ENCODE measurements at places on chromosomes 3 and 15. TPM values are rescaled to one million over a fixed set of nuclear protein-coding genes. Genes with fewer than 3 reads are reported as not detected.

The DUOXA1 gene
- 3.1 TPM for total RNA-seq

The APOD gene
- total RNA-seq = not detected

The XYLB gene
- total RNA-seq = 1.4 TPM

The CASR gene
- 1.4 TPM for total RNA-seq

The SST gene
- total RNA-seq = not detected

The GOLGA8T gene
- total RNA-seq = not detected

The CLDN11 gene
- total RNA-seq = 1.7 TPM

The C3orf85 gene
- 2.6 TPM for total RNA-seq

The GOLGA6C gene
- total RNA-seq = not detected

The ARL6IP5 gene
- total RNA-seq = 67.7 TPM

The LYZL4 gene
- total RNA-seq = not detected

The UTS2B gene
- 4.8 TPM for total RNA-seq

The AP3B2 gene
- total RNA-seq = 2.9 TPM

The SEMA6D gene
- total RNA-seq = 17.1 TPM

The C3orf22 gene
- total RNA-seq = 1.7 TPM

The FAM107A gene
- 2.6 TPM for total RNA-seq

The CPNE4 gene
- total RNA-seq = 5.3 TPM

The MOBP gene
- total RNA-seq = 1.9 TPM

The CCDC54 gene
- 1.4 TPM for total RNA-seq

The SLC9C1 gene
- total RNA-seq = 4.1 TPM

The CCDC33 gene
- total RNA-seq = 3.4 TPM

The AEN gene
- 18.1 TPM for total RNA-seq

The MORC1 gene
- 2.4 TPM for total RNA-seq

The CSTA gene
- 38.0 TPM for total RNA-seq

The RASL12 gene
- 107 TPM for total RNA-seq

The GOLGA6L4 gene
- 55.1 TPM for total RNA-seq

The LIPC gene
- 2.9 TPM for total RNA-seq
